ENCODE measurements at places on chromosomes 1 and 21. TPM values are rescaled to one million over a fixed set of nuclear protein-coding genes. Genes with fewer than 3 reads are reported as not detected.

Gene SHCBP1L
- not detected for total RNA-seq

Gene CSMD2
- total RNA-seq = not detected

Gene MATN1
- total RNA-seq = not detected

Gene PHGDH
- total RNA-seq = 207 TPM

Gene C1orf185
- not detected for total RNA-seq

Gene KCNE2
- not detected for total RNA-seq

Gene ERMAP
- total RNA-seq = 5.3 TPM

Gene KCNQ4
- under 0.01 TPM for total RNA-seq

Gene PLPPR4
- total RNA-seq = not detected

Gene RHOC
- 420 TPM for total RNA-seq

Gene S100A1
- total RNA-seq = not detected

Gene LINGO4
- total RNA-seq = under 0.01 TPM

Gene KRTAP12-2
- total RNA-seq = not detected

Gene BPNT1
- total RNA-seq = 17.6 TPM

Gene RPE65
- total RNA-seq = not detected

Gene ACBD3
- 58.2 TPM for total RNA-seq

Gene SPRR1A
- not detected for total RNA-seq

Gene PROK1
- total RNA-seq = not detected

Gene COL6A2
- total RNA-seq = 12.6 TPM

Gene NES
- under 0.01 TPM for total RNA-seq

Gene PADI2
- total RNA-seq = 1.0 TPM

Gene AGT
- total RNA-seq = not detected

Gene CYP4B1
- not detected for total RNA-seq

Gene TMEM50B
- 16.9 TPM for total RNA-seq

Gene SH2D1B
- total RNA-seq = 0.13 TPM

Gene RAD54L
- 0.26 TPM for total RNA-seq

Gene ACTL8
- not detected for total RNA-seq

Gene WNT3A
- not detected for total RNA-seq

Gene GLMN
- 4.7 TPM for total RNA-seq

Gene CYP4Z1
- total RNA-seq = not detected

Gene ALG14
- total RNA-seq = 0.53 TPM

Gene F3
- total RNA-seq = 618 TPM

Gene RNU1-3
- total RNA-seq = 5,262 TPM

Gene EDN2
- 13.3 TPM for total RNA-seq

Gene CYYR1
- 1.1 TPM for total RNA-seq

Gene FMO5
- 0.51 TPM for total RNA-seq

Gene SH2D2A
- total RNA-seq = 1.2 TPM

Gene ZBTB8B
- not detected for total RNA-seq

Gene C4BPA
- not detected for total RNA-seq

Gene MPZ
- under 0.01 TPM for total RNA-seq

All from bronchial epithelial cell (primary cell).